ENCODE measurements at places on chromosomes 6 and 20.
A peak's percentile ranks its signal among the peaks of the same experiment; 100 is the strongest.

DNA sequence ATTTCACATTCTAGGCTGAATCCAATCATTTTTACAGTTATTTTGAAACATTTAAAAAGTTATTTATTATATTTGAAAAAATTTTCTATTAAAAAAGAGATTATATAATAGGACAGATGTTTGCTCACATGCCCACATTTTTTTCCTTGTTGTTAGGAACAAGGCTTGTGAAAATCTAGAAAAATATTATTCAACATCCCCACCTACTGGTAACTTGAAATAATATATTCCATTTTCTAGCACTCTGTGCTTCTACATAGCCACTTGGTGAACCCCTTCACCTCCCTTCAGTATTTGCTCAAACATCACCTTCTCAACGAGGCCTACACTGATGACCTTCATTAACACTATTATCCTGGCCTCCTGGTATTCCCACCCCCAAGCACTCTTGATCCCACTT is 18.3 kb upstream of the GPRC6A start:
- peak; percentile 39 for DNase-seq

- DNase-seq: no peak
Measured at GRCh38 chr6:125533710-125534397, 215.6 kb upstream of the HEY2 start.

DNA sequence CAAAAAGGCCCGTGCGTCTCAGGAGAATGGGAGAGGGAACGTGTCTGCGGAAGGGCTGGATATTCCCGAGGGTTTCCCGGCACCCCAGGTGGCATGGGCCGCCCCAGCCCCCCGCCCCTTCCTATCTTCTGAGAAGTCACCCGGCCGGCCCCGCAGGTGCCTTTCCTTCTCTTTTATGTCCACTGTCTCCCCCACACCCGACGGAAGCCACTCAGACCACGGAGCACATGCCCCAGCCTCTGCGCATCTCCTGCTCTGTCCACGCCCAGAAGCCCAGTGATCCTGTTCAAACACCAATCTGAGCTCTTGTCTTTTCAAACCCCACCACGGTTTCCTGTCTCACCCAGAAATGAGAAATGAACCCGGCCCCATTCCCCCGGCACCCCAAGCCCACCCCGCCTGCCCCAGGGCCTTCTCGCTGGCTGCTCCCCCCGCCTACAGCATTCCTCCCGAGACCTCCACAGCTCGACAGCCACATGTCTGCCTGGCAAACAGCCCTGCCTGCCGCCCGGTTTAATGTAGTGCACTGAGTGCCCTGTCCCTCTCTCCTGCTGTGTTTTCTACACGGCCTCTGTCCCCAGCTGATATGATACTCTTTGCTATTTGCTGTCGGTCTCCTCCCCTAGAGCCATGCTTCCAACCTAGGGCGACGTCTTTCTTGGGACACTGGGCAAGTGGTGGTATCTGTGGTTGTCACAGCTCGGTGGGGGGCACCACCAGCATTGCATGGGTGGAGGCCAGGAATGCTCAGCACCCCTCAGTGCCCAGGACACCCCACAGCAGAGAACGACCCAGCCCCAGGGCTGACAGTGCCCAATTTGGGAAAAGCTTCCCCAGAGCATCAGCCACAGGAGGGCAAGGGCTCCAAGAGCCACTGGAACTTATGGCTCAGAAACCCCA is 182.7 kb downstream of the TAF4 start:
- DNase-seq: no peak

DNA sequence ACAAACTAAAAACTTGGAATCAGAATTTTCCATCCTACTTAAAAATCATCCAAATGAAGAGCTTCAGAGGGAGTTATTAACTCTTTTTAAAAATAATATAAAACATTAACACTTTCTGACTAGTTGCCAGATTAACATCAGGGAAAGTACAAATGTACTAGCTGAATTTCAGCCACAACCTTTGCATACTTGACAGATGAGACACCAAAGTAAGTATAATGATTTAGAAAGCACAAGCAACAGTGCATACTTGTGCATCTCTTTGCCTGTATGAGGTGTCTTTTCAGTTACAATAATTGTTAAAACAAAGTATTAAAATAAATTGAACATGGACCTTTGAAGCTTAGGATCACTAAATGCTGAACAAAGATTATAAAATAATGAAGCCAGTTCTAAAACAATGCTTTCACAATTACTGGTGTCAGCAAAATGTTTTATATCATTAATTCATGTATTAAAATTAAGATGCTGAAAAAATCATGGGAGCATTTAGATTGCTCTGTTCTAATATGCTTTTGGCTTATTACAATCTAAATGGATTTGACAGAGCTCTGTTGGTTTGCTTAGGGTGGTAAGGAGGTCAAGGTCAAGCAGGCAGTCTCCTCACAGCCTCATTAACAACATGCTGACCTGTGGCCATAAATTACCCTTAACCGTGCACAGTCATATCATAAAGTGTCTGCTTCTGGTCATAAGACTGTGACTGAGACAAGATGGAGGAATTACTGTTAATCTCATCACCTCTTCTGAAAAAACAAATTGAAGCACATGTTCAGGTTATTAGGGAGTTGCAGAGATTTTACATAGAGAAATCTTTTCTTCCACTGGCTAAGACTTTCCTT is 15.1 kb downstream of the RNF217 start:
- peak; percentile 65 for DNase-seq

All from EH (cell line).